ENCODE measurements at places on chromosomes 4 and X. TPM values are rescaled to one million over a fixed set of nuclear protein-coding genes. Genes with fewer than 3 reads are reported as not detected.

- DNase-seq = no peak
These were observed 2.1 kb downstream of the COPS4 start for GRCh38 chr4:83036991-83037665.

The MSANTD1 gene
- 1.5 TPM for total RNA-seq

DNA sequence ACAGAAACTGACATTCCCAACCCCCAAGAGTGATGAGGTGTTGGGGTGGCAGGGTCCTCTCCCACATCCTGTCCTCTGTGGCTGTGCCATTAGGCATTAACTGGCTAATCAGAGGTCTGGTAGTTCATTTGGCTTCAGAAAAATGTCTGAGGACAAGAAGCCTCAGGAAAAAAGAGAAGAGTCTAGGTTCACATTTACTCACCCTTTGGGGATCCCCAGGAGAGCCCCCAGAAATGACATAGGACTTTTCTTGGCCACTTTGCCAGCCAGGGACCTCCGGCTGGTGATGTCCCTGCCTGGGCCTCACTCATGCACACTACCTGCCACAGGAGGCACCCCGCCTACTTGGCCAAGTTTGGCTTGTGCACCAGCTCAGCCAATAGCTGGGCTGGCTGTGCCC, 173.0 kb downstream of the RBM46 start:
- DNase-seq = no peak

The FTHL17 gene
- total RNA-seq = not detected

DNA sequence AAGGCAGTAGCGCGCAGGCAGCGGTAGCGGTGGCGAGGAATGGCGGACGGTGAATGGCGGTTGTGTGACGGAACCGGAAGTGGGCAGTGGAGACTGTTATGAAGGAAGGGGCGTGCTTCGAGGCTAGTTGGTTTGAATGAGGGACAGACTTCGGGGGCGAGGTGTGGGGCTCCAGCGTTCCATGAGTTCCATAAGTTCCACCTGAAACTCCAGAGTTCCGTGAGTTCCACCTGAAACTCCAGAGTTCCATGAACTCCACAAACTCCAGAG, 70.2 kb downstream of the FAM47C start:
- no peak for DNase-seq

The DKC1 gene
- total RNA-seq = 46.6 TPM

The LYAR gene
- 14.6 TPM for total RNA-seq

The SSX4 gene
- not detected for total RNA-seq

- no peak for DNase-seq
These were observed 3.3 kb upstream of the EREG start for GRCh38 chr4:74361671-74362070.

DNA sequence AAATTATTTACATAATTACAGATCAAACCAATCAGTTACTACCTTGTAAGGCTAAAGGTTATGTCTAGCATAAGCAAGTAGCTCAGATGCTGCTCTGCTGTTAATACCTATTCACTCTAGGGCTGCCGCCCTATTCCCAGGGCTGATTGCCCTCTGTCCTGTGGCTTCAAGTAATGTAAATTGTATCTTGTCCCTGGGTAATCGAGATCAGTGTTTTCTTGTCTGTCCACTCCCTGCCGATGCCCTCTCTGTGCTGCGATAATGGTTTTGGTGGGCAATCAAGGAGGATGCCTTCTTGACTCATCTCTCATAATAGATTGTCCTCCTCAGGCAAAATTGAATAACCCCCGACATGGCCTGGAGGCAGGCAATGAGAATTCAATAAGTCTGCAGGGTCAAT, 641.0 kb upstream of the PITX2 start:
- no peak for DNase-seq

- no peak for DNase-seq
These were observed 106.9 kb downstream of the COL4A6 start for GRCh38 chrX:108331126-108331909.

GRCh38 chr4:62528874-62529273, 1328.7 kb downstream of the ADGRL3 start:
- DNase-seq = no peak

The HSD17B13 gene
- total RNA-seq = not detected

- DNase-seq = no peak
These were observed 68.7 kb upstream of the DCLK2 start for GRCh38 chr4:150009533-150009932.

All from T-helper 17 cell (primary cell).